ENCODE measurements at places on chromosomes 2 and 18. TPM values are rescaled to one million over a fixed set of nuclear protein-coding genes. Genes with fewer than 3 reads are reported as not detected.
A peak's percentile ranks its signal among the peaks of the same experiment; 100 is the strongest.

The HOXD4 gene
- not detected for total RNA-seq

DNA sequence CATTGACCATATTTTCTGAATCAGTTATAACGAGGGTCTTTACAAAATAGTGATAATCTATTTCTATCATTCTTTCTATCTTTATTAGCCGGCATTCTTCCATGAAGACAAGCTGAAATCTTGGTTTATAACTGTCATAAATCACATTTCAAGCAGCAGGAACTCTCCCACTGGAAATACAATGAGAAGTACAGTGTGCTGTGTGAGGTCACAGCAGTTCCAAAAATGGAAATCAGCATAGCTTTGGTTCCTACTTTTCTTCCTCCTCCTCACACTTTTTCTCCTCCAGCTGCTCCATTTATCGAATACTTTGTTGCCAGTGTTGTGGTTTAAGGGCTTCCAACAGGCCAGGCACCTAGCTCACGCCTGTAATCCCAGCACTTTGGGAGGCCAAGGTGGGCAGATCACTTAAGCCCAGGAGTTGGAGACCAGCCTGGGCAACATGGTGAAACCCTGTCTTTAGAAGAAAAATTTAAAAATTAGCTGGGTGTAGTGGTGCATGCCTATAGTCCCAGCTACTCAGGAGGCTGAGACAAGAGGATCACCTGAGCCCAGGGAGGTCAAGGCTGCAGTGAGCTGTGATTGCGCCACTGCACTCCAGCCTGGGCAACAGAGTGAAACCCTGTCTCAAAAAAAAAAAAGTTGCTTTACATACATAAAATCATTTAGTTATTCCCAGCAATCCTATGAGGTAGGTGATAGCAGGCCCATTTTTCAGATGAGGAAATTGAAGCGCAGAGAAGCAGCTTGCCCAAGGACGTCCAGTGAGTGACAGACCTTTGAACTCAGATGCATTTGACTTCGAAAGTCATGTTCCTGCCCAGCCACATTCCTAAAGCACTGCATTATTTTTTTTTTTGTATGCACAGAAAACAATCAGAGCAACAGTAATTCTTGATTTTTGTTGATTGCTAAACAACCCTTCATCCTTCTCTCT lies 34.0 kb upstream of the GPR55 start:
- no peak for DNase-seq

DNA sequence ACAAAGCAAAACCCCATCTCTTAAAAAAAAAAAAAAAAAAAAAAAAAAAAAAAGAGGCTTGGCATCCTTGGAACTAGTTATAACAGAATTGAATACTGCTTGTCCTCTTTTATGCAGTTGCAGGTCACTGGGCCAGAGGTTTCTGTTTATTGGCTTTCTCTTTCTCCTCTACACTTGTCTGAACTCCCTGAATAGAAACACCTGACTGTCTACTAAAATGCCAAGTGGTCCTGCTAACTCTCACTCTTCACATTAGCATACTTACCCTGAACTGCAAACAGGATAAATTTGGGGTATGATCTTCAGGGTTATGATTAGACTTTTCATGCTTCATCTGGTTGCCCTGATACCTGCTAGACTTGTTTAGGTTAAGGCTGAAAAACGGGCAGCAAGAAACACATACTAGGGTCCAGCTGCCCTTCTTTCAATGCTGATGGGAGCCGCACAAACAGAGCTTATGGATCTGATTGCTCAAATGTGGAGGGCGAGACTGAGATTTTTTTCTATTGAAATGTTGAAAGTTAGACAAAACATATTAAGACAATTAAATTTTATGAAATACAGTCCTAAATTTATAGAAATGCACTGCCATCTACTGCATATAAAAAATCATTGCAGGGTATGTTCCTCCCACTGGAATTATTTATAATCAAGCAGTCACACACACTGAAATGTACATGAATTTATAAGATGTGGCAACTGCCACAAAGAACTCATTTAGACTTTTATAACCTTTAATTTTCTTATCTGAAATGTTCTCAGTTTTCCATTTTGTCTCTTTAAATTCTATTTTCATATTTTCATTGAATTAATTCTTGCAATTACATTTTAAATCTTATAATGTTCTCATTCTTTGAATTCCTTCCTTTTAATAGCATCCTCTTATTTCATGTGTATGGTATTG lies 40.8 kb downstream of the GTF3C3 start:
- DNase-seq: peak; percentile 27

The MAL gene
- not detected for total RNA-seq

DNA sequence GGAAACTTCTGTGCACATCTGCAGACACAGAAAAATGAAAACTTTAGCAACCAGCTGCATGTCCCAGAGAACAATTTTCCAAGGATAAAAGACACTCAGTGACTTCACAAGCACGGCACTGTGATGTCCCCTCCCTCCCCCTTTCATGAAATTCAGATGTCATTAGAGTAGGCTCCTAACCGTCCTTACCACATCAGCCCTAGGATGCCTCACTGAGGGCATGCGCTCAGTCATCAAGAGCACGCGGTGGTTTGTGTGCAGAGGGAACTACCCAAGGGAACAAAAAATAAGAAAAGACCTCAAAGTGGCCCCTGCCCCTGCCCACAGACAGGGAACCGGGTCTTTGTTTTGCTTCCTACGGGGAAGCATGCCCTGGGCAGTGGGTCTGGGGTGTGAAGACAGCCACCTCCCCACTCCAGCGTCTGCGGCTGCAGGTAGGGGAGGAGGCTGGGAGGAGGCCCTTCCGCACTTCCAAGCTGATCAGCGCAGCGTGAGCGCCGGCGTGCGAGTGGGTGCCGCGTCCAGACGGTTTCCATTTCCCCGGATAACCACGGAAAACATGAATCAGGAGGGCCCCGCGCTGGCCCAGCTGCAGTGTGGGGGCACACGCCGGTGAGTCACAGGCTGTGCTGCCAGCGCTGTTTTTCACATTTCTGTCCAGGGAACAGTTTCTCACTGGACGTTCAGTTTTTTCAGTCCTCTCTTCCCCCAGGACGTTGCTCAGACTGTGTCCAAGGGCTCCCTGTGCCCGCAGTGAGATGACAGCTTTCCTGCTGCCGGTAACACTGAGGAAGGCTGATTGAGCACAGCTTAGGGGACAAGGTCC lies 70.6 kb downstream of the COPS8 start:
- peak; percentile 95 for DNase-seq

The CLK1 gene
- total RNA-seq: 76.8 TPM

GRCh38 chr2:202564226-202564625 lies 70.5 kb upstream of the FAM117B start:
- no peak for DNase-seq

DNA sequence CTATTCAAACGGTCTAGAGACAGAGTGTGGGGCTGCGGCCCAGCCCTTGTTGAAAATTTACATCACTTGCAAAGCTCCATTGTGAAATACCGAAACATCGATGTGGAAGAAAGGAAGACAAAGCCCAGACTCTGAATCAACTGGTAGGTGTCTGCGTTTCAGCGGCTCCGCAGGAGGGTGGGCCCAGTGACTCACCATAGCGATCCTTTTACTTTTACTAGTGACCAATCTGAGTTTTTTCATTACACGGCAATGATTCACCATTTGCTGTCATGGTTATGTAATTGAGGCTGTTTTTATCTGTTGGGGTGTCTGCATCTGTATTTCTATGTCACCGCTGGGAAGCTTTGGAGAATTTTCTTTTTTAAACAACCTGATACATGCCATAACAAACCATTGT lies 66.6 kb upstream of the ODC1 start:
- DNase-seq: peak; percentile 47

The TFCP2L1 gene
- not detected for total RNA-seq

GRCh38 chr2:144629935-144630334 lies 110.0 kb upstream of the ZEB2 start:
- no peak for DNase-seq

- no peak for DNase-seq
These were observed 585.1 kb downstream of the ZEB2 start for GRCh38 chr2:143934626-143935481.

- DNase-seq: peak; percentile 99
These were observed 156.0 kb downstream of the TANC1 start for GRCh38 chr2:159124441-159124911.

DNA sequence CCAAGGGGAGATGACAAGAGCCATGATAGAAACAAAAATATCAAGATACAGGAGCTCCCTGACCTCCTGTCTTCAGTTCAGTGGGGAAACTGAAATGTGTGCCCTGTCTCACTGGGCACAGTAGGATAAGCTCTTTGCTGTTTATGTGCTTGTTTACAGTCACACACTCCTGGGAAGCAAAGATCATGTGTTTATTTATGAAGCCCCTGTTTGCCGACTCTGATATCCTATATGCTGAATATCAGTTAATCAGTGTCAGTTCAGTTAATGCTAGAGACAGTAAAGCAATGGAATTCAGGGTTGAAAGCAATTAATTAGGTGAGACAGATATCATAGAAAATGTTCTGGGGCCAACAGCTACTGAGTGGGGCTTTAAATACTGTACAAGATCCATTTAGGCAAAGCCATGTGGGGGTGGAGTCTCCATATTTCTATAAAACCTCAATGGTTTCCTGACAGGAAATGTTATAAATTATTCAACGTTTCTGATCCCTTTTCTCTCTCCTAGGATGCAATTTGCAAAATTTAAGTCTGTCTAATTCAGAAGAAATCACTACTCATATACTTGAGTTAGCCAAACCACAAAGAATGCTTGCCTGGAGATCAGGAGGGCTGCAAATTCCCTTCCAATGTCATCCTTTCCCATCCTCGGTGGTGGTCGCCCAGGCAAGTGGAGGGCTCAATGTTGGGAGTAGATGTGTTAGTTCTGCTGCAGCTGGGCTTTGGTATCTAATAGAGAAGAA lies 551.3 kb downstream of the CMPK2 start:
- no peak for DNase-seq

The TPRKB gene
- 16.5 TPM for total RNA-seq

DNA sequence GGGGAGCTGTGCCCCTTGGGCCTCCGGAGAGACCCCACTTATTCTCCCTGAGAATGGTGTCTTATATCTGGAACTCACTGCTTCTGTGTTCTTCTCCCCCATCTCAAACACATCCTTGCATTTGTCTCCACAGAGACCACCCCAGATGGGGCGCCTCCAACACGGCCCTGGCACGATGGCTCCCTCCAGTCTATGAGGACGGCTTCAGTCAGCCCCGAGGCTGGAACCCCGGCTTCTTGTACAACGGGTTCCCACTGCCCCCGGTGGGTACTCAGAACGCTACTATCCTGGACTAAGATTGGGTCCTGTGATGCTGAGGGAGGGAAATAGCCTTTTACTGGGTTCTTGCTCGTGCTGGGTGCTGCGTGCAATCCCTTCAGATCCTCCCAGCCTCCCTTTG lies 40.3 kb downstream of the TPO start:
- DNase-seq: no peak

- no peak for DNase-seq
These were observed 40.5 kb upstream of the HS6ST1 start for GRCh38 chr2:128358941-128359731.

The CGREF1 gene
- 10.0 TPM for total RNA-seq

DNA sequence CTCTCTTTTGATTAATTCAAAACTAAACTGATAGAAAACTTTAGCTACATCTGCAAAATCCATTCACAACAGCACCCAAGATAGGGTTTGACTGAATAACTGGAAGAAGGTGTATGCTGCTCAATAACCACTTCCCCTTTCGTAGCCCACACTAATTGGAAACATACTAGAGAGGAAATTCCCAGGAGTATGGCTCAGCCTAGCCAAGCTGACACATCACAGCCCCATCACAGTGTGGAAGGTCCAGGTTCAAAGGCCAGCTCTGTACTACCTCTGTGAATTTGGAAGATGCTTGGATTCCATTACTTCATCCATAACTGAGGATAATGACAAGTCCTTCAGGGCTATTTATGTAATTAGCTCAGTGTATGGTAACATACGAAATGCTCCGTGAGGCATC lies 185.4 kb downstream of the FBXO15 start:
- peak; percentile 83 for DNase-seq

- DNase-seq: no peak
These were observed 25.7 kb downstream of the RHOB start for GRCh38 chr2:20472569-20472968.

DNA sequence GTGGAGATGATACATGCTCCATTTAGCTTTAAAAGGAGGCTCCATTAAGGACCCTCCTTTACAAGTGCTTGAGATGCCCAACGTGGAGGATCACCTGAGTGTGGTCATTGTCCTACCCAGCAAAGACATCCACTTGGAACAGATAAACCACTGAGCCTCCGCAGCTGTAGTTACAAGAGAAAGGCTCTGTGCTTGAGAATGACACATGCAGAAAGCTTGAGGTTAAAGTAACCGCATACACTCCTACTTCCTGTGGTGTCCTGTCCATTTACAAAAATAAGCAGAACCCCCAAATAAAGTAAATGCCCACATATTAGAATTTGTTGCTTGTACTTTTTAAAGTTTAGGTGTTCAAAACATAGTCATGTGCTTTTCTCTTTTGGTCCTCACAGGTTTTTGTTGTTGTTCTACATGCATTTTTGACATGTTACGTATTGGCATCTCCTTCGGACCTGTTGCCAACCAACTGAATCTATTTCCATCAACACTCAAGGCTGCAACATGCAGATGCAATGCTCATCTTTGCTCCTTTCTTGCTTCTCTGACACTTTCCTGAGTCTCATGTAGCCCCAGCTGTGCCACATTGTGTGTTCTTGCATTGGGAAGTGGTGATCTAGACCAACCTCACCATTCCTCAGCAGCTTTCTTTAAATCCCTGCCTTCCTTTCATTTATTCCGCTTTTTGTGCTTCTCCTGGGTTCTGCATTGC lies 56.0 kb downstream of the SERPINB7 start:
- DNase-seq: peak; percentile 28

DNA sequence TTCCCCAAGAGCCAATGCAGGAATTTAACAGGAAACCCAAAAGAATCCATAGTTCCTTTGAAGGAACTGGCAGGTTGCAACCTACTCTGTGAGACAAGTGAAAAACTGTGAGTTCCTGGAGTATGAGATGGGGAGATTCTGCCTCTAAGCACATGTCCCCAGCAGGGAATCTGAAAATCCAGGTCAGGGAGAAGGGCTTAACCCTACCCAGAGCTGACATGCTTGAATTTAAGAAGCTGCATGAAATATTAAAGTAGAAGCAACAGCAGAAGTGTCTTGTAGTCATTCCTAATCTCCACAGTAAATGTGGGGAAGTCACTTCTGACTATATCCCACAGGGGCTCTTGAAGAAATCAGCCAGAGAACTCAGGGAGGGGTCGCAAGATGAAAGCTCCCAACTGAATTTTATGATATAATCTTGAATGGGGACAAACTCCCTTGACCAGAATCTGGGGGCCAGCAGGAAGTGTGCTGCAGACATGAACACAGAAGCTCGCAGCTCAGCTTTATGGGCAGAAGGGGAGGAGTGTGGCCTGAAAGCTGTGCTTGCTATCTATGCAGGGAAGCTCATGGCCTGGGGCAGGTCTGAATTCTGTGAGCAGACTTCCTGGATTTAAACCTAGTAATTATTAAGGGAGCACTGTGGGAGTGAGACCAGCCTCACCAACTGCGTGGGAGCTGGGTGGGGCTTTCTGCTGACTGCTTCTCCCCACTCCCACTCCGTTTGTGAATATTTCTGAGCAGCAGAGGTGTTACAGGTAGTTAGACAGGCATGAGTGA lies 184.1 kb upstream of the KYNU start:
- DNase-seq: no peak

- DNase-seq: no peak
These were observed 54.5 kb downstream of the MFSD6 start for GRCh38 chr2:190462611-190463010.

The HOXD8 gene
- not detected for total RNA-seq

The GREB1L gene
- total RNA-seq: 0.26 TPM

The BCL11A gene
- under 0.01 TPM for total RNA-seq

- DNase-seq: no peak
These were observed 5.7 kb upstream of the HS1BP3 start for GRCh38 chr2:20656561-20656960.

- no peak for DNase-seq
These were observed 178.6 kb downstream of the TNS1 start for GRCh38 chr2:217824223-217824622.

The INO80C gene
- 1.5 TPM for total RNA-seq
